Activated B cell treated with CpG ODN at 0.5 μM for 24 hours (primary cell): ENCODE measurements at places on chromosomes 4 and X.

- no peak for DNase-seq
- H3K27ac ChIP-seq = no peak overlapping the region
- H3K27me3 ChIP-seq = no peaks in the 10 kb centered on the region
- no peak overlapping the region for H3K4me3 ChIP-seq
Measured at GRCh38 chrX:7117587-7117986, 29.9 kb upstream of the STS start.

DNA sequence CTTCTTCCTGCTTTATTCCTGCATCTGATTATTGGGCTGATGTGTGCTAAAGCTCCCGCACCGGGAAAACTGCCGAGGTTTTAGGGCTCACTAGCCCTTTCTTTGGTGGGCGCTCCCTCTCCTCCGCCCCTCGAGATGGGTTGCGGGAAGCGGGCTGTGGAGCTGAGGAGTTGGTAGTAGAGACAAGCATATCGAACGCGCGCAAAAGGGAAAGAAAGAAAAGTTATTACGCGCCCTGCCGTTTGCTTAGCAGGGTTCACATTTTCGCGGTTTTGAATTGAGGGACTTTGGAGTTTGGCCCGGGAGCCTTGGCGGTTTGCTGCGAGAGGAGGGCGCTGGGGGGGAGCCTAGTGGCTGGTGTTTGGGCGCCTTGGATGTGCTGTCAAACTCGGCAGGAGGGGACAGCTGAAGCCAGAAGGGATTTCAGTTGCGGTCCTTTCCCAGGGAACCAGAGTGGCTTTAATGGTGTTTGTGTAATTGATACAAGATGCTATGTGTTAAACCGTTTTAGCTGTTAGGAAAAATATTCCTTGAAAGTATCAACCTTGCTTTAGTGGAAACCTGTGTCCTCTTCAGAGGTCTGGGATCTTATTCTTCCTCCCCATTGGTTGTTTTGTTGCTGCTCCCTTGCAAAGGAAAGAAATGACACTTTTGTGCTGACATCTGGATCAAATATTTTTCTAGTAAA, 1.1 kb downstream of the GAB1 start:
- H3K4me1 ChIP-seq = peaks cover 14% of the 10 kb centered on the region
- peak overlapping the region; percentile 95 for H3K4me3 ChIP-seq
- no peaks in the 10 kb centered on the region for H3K36me3 ChIP-seq
- peak overlapping the region; percentile 82 for H3K27ac ChIP-seq
- peaks cover 15% of the 10 kb centered on the region for H3K27me3 ChIP-seq

DNA sequence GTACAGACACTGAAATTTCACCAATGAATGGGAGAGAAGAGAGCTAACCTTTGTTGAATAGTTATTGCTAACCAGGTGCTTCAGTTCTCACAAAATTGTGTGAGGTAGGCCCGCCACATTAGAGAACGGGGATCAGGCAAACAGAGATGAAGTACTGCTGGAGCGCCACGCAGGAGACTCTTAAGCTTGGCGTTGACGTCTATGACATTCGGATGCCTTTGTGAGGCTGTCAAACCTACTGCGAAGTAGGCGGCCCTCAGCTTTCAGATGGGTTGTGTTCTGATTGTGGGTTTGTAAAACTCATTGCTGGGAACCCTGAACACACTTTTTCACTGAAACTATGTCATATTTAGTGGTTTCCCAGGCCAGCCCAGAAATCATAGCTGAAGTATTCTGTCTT, 173.6 kb downstream of the CBR4 start:
- peaks cover 44% of the 10 kb centered on the region for H3K27me3 ChIP-seq
- no peaks in the 10 kb centered on the region for H3K36me3 ChIP-seq

DNA sequence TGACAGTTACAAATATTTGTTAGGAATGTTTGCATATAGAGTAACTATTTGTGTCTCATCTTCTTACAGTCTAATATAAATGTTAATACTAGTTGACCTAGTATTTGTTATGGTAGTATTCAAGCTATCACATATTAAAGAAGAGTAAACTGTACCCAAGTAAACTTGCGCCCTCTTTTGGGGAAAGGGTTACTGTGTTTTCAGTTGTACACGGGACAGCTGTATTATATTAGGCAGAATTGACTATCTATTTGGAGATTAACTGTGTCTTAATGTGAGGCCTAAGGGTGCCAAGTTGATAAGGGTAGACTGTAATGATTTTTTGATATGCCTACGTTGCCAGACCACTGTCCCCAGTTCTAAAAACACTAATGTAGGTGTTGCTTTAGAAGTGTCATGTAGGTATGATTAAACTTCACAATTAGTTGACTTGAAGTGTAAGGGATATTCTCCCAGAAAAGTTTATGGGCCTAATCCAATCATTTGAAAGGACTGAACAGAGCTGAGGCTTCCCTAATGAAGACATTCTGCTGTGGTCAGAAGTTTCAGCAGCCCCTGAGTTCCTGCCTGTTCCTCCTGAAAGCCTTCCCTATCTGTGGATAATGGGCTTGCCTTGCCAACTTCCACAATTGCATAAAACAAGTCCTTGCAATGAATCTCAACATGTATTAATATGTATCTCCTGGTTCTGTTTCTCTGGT, 172.8 kb upstream of the CXCL13 start:
- H3K4me3 ChIP-seq = no peak overlapping the region
- H3K27me3 ChIP-seq = no peaks in the 10 kb centered on the region
- H3K4me1 ChIP-seq = peaks cover 4% of the 10 kb centered on the region

DNA sequence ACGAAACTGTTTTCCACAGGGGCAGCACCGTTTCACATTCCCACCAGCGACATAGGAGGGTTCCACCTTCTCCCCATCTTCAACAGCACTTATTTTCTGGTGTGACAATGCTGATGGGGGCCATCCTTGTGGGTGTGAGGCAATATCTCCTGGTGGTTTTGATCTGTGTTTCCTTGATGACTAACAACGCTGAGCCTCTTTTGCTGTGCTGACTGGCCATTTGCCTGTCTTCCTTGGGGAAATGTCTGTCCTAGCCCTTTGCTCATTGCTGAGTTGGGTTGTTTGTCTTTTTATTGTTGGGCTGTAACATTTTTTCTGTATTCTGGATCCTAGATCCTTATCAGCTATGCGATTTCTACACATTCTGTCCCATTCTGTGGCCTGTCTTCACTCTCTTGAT, 33.7 kb downstream of the ATP2B3 start:
- H3K27me3 ChIP-seq = no peaks in the 10 kb centered on the region
- no peak overlapping the region for H3K27ac ChIP-seq
- H3K4me1 ChIP-seq = no peaks in the 10 kb centered on the region

- no peak overlapping the region for H3K27ac ChIP-seq
- no peak for DNase-seq
- no peaks in the 10 kb centered on the region for H3K27me3 ChIP-seq
- no peak overlapping the region for H3K4me3 ChIP-seq
- peaks cover 3% of the 10 kb centered on the region for H3K4me1 ChIP-seq
Measured at GRCh38 chrX:136220540-136220939, 30.7 kb downstream of the MAP7D3 start.

- no peaks in the 10 kb centered on the region for H3K36me3 ChIP-seq
- no peak for DNase-seq
- H3K4me1 ChIP-seq = no peaks in the 10 kb centered on the region
- no peak overlapping the region for H3K4me3 ChIP-seq
- H3K27me3 ChIP-seq = no peaks in the 10 kb centered on the region
Measured at GRCh38 chrX:5998456-5998855, 230.2 kb downstream of the NLGN4X start.

DNA sequence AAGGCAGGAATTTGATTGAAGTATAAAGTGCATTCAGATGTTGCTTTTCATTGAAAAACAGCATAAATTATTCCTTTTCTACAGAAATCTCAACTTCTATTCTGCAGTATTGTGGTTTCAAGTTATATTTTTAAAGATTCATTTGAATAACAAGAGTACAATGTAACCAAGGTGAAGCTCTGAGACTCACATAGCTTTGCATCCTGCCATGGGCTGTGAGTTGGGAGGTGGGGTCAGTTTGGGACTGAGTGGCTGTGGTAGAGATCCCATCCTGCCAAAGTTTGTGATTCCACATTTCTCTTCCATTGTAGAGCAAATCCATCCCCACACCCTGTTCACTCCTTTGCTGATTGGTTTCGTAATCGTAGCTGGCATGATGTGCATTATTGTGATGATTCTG, 69.2 kb downstream of the KIT start:
- H3K27me3 ChIP-seq = no peaks in the 10 kb centered on the region
- no peak overlapping the region for H3K4me3 ChIP-seq
- no peak overlapping the region for H3K27ac ChIP-seq
- H3K4me1 ChIP-seq = peaks cover 21% of the 10 kb centered on the region
- no peaks in the 10 kb centered on the region for H3K36me3 ChIP-seq
- no peak for DNase-seq

DNA sequence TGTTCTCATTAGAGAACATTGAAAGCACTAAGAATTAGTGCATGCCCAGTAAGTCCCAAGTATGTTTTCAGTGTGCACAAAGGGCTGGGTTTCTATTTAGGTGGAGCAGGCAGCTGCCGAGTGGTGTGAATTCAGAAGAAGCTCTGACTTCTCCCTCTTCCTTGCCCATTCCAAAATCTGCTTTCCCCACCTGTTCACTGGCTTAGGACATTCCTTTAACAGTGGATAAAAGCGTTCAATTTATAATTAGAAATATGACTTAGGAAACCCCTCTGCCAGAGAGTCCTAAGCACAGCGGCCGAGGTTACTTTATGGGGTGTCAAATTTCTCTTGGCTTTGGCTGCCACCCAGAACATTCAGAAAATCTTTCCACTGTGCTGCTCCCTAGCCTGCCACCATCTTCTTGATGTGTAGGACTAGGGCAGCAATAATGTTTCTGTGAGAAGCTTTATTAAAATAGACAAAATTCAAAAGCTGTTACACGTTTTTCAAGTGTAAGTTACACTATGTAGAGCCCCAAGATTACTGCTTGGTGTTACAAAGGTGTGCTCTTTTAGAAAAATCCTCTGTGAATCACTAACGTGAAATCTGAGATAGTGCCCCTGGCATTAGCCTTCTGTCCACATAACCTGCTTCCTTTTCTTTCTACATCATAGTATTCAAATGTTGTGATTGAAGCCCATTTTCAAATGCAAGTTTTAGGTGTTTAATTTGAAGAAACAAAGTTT, 191.6 kb upstream of the ANKRD50 start:
- no peak overlapping the region for H3K27ac ChIP-seq
- no peaks in the 10 kb centered on the region for H3K4me1 ChIP-seq
- no peaks in the 10 kb centered on the region for H3K36me3 ChIP-seq
- DNase-seq = no peak
- H3K27me3 ChIP-seq = no peaks in the 10 kb centered on the region
- no peak overlapping the region for H3K4me3 ChIP-seq

DNA sequence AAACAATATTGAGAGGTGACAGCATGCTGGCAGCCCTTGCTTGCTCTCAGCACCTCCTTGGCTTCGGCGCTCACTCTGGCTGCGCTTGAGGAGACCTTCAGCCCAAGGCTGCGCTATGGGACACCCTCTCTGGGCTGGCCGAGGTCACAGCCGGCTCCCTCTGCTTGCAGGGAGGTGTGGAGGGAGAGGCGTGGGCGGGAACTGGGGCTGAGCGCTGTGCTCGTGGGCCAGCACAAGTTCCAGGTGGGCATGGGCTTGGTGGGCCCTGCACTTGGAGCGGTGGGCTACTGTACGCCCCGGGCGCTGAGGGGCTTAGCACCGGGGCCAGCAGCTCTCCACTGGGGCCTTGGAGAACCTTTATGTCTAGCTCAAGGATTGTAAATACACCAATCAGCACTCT, 1613.8 kb upstream of the IGFBP7 start:
- H3K4me1 ChIP-seq = no peaks in the 10 kb centered on the region
- H3K36me3 ChIP-seq = no peaks in the 10 kb centered on the region
- H3K27me3 ChIP-seq = no peaks in the 10 kb centered on the region
- no peak overlapping the region for H3K27ac ChIP-seq
